Activated CD8-positive, alpha-beta memory T cell treated with anti-CD3 and anti-CD28 coated beads, Interleukin-2, amount 50 U/mL, for 4 hours (primary cell): ENCODE measurements at places on chromosomes 2 and 18.

- DNase-seq: no peak
Observed at GRCh38 chr2:219628986-219629901, 1.8 kb downstream of the SLC4A3 start.

- no peak for DNase-seq
Observed at GRCh38 chr2:207290833-207291624, 125.3 kb upstream of the KLF7 start.

DNA sequence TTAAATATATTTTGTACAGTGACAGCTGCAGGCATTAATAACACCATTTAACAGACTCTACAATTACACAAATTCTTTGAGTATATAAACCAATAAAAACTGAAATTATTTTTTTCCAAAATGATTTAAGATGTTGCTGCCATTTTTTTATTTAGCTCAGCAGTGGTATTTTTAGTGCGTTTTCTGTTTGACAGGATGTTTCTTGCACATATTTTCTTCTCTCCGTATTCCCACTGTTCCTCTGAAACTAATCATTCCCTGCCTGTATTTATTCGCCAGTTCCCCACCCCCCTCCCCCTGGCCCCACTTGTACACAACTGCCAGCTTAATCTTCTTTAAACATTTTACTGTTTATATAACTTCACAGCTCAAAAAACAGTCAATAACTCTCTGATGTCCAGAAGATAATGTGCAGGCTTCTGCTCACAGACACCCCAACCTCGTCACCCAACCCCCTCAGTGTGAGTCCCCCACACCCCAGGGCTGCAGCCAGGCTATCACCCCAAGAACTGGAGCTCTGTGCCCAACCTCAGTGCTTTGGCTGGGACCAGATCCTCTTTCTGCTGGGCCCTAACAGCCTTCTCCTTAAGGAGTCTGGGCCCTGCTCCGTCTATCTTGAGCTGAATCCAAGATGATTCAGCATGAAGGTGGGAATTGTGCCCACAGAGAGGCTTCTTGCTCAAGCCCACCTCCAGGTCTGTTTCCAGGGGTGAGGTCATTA is 41.6 kb upstream of the MAP4K4 start:
- DNase-seq: no peak

DNA sequence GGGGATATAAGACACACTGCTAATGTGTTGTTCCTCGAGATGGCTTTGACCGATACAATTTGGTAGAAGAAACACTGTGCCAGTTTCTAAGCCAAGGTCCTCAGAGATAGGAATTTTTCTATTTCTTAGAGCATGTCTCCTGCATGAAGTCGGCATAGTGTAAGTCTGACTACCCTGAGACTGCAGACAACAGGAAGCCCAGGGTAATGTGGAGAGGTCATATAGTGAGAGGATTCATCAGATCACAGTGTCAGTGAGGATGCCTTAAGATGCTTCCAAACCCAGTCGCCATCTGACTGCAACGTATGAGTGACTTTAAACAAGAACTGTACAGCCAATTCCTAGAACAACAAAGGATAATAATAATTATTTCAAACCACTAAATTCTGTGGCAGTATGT is 818.3 kb upstream of the GYPC start:
- no peak for DNase-seq

DNA sequence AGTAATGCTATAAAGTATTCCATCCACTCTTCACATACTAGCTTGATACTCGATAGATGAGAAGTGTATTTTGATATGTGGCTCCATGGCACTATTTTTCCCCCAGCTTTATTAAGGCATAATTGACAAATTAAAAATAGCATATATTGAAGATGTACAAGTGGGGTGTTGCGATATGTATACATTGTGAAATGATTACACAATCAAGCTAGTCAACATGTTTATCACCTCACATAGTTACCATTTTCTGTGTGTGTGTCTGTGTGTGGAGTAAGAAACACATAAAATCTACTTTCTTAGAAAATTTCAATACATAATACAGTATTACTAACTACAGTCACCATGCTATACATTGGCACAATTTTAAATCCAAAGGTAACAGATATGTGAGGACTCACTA is 82.5 kb upstream of the MYT1L start:
- DNase-seq: no peak

DNA sequence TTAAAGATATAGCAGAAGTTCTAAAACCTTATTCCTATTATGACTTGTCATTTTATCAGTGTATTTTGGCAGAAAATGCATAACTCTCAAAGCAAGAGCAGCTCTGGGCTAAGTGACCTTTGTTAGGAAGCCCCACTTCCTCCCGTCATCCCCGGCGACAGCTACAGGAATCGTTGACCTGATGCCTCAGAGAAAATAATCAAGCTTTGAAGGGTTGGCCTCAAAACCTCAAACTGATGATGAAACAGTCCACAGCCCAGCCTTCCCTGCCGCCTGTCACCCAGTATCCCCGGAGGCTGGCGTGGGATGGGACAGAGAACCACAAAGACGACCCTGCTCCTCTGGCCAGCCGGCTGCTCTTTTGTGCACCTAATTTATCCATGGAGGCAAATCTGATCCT is 65.3 kb downstream of the KCNF1 start:
- DNase-seq: no peak

- no peak for DNase-seq
Observed at GRCh38 chr2:241391892-241392665, 36.0 kb downstream of the FARP2 start.

GRCh38 chr18:23878336-23878900 is 136.1 kb upstream of the TTC39C start:
- DNase-seq: no peak

- no peak for DNase-seq
Observed at GRCh38 chr18:9691235-9691634, 16.9 kb upstream of the RAB31 start.

- no peak for DNase-seq
Observed at GRCh38 chr2:159119652-159120257, 151.3 kb downstream of the TANC1 start.

DNA sequence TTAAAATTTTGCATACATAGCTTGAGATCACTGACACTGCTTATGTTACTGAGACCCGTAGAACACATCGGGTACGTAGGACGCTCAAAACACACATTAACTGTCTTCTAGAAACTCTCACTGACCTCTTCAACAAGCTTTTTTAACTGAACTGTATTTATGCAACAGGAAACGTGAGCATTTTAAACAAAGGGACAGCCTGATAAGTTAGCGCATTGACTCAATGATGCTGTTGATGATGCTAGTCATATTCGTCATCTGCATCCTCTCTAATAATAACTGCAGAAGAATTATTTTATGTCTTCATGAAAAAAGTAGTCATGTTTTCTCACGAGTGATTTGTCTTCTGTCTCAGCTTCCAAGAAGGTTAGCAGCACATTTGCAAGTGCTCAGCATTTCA is 824.0 kb downstream of the DCDC2C start:
- no peak for DNase-seq

GRCh38 chr2:134739236-134739878 is 20.6 kb upstream of the TMEM163 start:
- DNase-seq: no peak

- DNase-seq: no peak
Observed at GRCh38 chr2:181949047-181949446, 36.6 kb upstream of the PPP1R1C start.

DNA sequence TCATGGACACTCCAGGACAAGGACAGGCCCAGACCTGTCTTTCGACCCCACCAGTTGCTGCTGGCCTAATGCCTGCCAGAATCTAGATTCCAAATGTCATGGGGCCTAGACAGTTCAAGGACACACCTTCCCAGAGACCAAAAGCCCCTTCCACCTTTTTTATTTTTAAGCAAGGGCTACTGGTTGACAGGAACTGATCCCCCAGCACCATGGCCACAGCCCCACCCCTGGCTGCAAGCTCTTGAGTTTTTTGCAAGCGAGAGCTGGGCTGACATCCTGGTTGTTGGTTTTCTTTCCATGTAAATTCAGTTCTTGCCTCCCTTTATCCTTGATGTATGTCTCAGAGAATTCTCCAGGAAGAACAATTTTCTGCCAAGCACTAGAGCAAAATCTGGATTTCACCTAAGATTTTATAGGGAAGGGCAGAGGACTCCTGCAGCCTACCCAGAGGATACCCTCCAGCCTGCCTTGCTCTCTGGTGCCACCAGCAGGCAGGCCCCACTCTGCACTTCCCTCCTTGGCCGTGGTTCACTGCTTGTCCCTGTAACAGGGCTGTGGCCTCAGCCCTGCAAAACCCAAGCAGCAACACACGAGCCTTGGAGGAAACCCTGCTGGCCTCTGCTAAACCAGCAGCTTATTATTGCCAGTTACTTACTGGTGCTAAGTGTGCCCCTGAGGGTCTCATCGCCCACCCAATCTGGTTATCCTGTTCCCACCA is 97.7 kb downstream of the TWIST2 start:
- no peak for DNase-seq

DNA sequence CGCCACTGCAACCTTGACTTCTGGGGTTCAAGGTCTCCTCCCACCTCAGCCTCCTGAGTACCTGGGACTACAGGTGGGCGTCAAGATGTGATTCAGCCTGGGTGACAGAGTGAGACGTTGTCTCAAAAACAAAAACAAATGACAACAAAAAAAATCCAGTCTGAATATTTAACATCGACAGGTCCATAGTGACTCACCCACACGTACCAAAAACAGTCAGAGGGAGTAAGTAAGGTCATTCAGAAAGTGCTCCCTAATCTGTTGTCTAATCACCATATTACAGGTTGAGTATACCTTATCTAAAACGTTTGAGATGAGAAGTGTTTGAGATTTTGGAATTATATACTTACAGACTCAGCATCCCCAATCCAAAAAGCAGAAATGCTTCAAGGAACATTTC is 24.4 kb downstream of the SAP130 start:
- no peak for DNase-seq

GRCh38 chr18:36189486-36189885 is 2.2 kb downstream of the MOCOS start:
- no peak for DNase-seq
